MCF 10A (cell line): ENCODE measurements at places on chromosomes 7 and 10. TPM values are rescaled to one million over a fixed set of nuclear protein-coding genes. Genes with fewer than 3 reads are reported as not detected.

Gene FFAR4
- not detected in 2 replicates for total RNA-seq

Gene ICA1
- total RNA-seq, result 26.3 and 31.5 TPM in 2 replicates

Gene TSPAN12
- total RNA-seq, result not detected in 2 replicates

Gene VKORC1L1
- 28.7 and 32.1 TPM in 2 replicates for total RNA-seq

Gene ASB13
- 16.3 and 20.7 TPM in 2 replicates for total RNA-seq

Gene GNGT1
- not detected in 2 replicates for total RNA-seq
